ENCODE measurements at places on chromosomes 4 and X.

DNA sequence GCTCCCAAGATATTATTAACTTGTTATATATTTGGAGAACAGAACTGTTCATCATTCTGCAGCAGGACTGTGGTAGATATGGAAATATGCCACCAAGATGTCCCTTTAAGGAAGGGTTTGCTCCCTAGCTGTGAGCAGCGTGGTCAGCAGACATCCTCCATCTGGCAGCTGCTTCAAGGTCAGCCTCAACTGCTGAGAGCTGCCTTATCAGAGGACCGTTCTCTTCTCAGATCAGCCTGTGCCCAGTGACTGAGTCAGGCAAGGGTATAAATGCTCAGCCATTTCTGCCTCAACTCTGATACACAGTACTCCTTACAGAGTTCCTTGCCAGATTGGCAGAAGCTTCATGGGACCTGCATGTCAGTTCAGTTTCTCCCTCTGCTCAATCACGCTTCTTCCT lies 63.4 kb upstream of the MAGEB2 start:
- no peak for DNase-seq

GRCh38 chr4:183405303-183405702 lies 39.1 kb upstream of the CDKN2AIP start:
- DNase-seq: no peak

GRCh38 chrX:41302370-41302769 lies 31.6 kb upstream of the DDX3X start:
- peak; percentile 16 for DNase-seq

DNA sequence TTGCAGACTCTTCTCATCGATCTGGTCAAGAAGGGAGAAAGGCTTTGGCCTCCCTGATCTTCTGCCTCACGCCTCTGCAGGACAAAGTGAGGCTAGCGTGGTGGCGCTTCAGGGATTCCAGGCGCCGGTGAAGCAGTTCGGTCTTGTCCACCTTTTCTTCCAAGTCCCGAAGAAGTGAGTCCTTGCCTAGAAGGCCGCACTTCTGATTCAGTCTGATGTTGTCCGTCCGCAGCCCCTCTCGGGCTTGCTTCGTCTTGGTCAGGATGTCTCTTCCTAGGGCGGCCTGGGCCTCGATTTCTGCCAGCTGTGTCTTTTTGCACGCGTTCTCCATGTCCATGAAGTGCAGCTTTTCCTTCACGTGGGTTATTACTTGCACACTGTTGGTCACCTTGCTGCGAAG lies 1.9 kb upstream of the TADA2B start:
- no peak for DNase-seq

GRCh38 chr4:85448906-85449890 lies 25.8 kb upstream of the ARHGAP24 start:
- DNase-seq: no peak

DNA sequence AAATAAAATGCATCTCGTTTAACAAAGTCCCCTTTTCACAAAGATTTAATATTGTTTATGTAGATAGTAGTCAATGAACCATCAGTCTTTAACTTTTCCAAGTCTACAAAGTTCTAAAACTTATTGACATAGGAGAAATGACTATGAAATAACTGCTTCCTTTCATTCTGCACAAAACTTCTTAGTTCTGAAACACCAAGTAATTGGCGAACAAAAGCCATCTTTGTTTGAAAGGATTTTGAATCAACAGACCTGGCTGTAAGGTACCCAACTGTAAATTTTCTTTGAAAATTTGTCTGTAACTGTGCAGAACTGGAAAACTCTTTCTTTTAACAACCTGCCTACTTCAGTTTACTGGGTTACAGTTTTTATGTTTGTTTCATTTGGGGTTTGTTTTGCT lies 25.9 kb downstream of the LEF1 start:
- no peak for DNase-seq

DNA sequence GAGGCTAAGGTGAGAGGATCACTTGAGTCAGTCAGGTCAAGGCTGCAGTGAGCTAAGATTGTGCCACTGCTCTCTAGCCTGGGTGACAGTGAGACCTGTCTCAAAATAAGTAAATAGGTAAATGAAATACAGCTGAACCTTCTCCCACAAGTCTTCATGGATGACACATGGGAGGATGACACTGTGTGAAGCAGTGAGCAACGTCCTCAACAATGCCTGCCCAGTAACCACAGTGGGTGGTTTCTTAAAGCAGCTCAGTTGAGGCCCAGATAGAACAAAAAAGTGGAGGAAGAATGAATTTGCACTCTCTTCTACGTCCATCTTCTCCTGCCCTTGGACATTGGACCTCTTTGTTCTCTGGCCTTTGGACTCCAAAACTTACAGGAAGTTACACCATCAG lies 52.7 kb downstream of the MSX1 start:
- DNase-seq: no peak

DNA sequence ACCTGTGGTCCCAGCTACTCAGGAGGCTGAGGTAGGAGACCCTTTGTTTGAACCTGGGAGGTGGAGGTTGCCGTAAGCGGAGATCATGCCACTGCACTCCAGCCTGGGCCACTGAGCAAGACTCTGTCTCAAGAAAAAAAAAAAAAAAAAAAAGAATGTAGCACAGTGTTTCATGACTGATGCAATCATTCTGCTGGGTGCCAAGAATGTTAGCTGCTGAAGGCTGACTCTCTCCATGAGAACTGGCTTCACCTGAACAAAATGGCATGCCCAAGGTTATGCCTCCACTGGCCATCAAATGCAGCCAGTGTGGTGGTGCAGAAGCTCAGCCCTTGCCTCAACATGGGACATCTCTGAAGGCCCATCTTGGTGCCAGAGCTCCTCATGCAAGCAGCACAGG lies 412.1 kb downstream of the ADAM29 start:
- DNase-seq: no peak

GRCh38 chr4:43754566-43754965 lies 694.0 kb downstream of the KCTD8 start:
- no peak for DNase-seq

GRCh38 chrX:118182025-118182424 lies 65.4 kb upstream of the KLHL13 start:
- DNase-seq: no peak

DNA sequence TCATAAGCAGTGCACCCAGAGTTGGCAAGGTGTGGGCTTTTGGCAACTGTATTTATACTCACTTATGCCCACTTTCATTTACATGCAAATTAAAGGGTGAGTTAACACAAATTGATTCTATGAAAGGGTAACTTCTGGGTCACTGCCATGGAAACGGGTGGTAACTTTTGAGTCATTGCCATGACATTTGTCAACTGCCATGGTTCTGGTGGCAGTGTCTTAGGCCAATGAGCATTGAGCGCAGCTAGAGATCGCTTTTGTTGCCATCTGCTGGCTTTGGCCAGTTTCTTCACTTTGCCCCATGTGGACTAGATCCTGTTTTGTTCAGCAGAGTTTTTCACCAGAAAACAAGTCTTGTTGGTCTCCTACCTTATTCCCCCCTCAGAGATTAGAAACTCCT lies 170.8 kb upstream of the NUDT6 start:
- DNase-seq: no peak

GRCh38 chr4:94126669-94127068 lies 81.0 kb upstream of the SMARCAD1 start:
- no peak for DNase-seq

Measured in epithelial cell of prostate (primary cell).